BJ (cell line): ENCODE measurements at places on chromosomes 16 and 17. TPM values are rescaled to one million over a fixed set of nuclear protein-coding genes. Genes with fewer than 3 reads are reported as not detected.

DNA sequence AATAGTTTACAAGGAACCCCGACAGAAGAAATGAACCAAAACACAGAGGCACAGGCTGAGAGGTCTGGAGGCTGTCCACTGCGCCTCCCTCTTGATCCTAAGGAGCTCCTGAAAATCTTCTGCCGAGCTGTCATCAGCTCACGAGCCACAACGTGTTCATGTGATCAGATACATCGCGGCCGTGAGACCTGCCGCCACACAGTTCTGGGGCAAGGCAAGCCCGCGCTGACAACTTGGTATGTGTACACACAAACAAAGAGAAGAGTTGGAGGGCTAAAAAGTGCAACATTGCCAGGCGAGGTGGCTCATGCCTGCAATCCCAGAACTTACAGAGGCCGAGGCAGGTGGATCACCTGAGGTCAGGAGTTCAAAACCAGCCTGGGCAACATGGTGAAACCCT is 7.6 kb downstream of the EXOC7 start:
- no peak for DNase-seq

DNA sequence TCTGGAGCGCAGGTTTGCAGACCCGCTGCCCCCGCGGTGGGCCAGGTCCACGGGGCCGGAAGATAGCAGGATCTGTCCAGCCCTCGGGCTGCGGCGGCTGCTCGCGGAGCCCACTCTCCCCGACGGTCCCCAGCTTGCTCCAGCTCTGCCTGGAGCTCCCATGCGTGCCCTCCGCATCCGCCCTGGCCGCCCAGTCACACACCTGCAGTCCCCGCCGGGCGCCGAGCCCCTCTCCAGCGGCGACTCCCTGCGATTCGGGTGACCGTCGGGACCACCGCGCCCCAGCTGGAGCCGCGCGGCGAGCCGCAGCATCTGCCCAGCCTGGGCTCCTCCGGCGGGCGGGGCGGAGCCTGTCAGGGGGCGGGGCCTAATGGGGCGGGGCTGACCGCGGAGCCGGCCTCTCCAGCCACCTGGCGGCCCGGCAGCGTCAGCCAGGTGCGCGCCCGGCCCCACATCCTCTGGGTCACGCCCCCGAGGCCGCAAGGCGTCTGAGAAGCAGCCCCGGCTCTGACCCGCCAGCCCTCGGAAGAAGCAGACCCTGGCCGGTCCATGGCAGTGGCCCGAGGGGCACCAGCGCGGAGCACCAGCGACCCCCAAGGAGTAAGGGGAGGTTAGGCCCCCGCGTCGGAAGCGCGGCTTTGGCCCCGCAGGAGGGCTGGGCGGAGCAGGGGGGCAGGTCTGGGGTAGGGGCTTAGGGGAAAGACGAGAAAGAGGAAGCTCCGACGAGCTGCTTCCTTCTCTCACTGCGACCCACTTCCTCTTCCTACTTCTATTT is at the start of gene PIK3R5:
Gene PIK3R5, minus strand, starts transcription at position 314 of the 775 bp plus-strand sequence. CDS start 54,213 bp downstream, outside the sequence.
- no peak for DNase-seq

- no peak for DNase-seq
Measured at GRCh38 chr16:25925421-25925820, 233.7 kb downstream of the HS3ST4 start.

GRCh38 chr17:45131616-45132319 is 547 bp downstream of the PLCD3 start:
- no peak for DNase-seq

GRCh38 chr17:901191-901950 is 78.2 kb downstream of the NXN start:
- no peak for DNase-seq

- no peak for DNase-seq
Measured at GRCh38 chr16:76114681-76115080, 162.5 kb upstream of the CNTNAP4 start.

- no peak for DNase-seq
Measured at GRCh38 chr17:36653856-36654255, 52.5 kb downstream of the MRM1 start.

GRCh38 chr17:63701868-63702720 is 2.2 kb upstream of the LIMD2 start:
- no peak for DNase-seq

- DNase-seq, result no peak
Measured at GRCh38 chr16:54645345-54645744, 285.3 kb upstream of the IRX5 start.

DNA sequence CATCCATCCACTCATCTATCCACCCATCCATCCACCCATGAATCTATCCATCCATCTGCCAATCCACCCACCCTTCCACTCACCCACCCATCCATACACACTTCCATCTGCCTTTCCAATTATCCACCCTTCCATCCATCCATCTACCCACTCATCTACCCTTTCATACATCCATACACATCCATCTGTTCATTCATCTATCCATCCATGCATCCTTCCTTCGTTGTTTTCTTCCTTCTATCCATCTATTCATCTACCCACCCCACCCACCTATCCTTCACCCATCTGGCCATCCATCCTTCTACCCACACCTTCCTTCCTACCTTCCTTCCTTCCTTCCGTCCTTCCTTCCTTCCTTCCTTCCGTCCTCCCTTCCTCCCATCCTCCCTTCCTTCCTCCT is 106.1 kb downstream of the WWOX start:
- no peak for DNase-seq

DNA sequence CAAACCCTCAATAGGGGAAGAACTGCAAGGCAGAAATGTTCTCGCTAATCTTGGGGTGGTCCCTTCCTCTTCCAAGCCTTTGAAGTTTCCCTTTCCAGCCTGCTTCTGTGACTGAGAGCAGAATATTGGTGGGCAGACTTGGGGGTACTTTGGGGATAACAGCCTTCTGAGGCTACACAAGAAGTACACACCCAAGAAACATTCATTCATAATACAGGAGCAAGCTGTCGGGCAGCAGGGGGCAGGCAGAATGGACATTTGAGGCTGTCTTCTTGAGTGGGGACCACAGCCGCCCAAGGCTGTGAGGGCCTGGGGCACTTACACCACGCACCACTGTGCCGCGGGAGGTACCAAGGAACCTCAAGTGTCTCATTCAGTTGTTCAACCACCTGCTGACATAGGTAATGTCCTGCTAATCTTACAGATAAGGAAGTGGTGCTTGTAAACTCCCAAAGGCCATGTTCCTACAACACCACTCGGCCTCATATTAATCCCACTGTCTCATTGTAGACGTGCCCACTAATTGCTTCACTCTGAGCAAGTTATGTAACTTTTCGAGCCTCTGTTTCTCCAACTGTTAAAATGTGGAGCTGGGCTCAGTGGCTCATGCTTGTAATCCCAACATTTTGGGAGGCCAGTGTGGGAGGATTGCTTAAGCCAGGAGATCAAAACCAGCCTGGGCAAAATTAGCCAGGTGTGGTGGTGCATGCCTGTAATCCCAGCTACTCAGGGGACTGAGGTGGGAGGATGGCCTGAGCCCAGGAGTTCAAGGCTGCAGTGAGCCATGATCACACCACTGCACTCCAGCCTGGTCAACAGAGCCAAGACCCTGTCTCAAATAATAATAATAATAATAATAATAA is 2.5 kb upstream of the MRPS23 start:
- no peak for DNase-seq

GRCh38 chr17:77723909-77724875 is 234.3 kb upstream of the TNRC6C start:
- no peak for DNase-seq

GRCh38 chr17:31061678-31062077 is 33.1 kb upstream of the NF1 start:
- DNase-seq, result no peak

- no peak for DNase-seq
Measured at GRCh38 chr16:17939723-17940122, 396.8 kb downstream of the NPIPA8 start.

SCIMP gene
- polyA plus RNA-seq, result not detected in 2 replicates

ZG16 gene
- polyA plus RNA-seq, result not detected in 2 replicates

C16orf89 gene
- not detected in 2 replicates for polyA plus RNA-seq

UMOD gene
- polyA plus RNA-seq, result not detected in 2 replicates

SLC13A2 gene
- polyA plus RNA-seq, result not detected in 2 replicates

CRYBA1 gene
- polyA plus RNA-seq, result not detected in 2 replicates

CMIP gene
- 3.4 and 4.9 TPM in 2 replicates for polyA plus RNA-seq

SLC35G6 gene
- not detected in 2 replicates for polyA plus RNA-seq

XYLT2 gene
- 15.4 and 25.0 TPM in 2 replicates for polyA plus RNA-seq

CDH3 gene
- polyA plus RNA-seq, result 0.39 and 1.1 TPM in 2 replicates
